ENCODE measurements at places on chromosomes 3 and 15.

GRCh38 chr3:114584734-114585371 is 291.0 kb downstream of the TIGIT start:
- no peak for DNase-seq

- DNase-seq, result no peak
These were observed 71.5 kb downstream of the GSK3B start for GRCh38 chr3:120022729-120023128.

GRCh38 chr15:71201477-71201876 is 86.2 kb downstream of the THSD4 start:
- DNase-seq, result peak; percentile 82

- no peak for DNase-seq
These were observed 278.0 kb downstream of the UBE2E2 start for GRCh38 chr3:23481011-23481615.

DNA sequence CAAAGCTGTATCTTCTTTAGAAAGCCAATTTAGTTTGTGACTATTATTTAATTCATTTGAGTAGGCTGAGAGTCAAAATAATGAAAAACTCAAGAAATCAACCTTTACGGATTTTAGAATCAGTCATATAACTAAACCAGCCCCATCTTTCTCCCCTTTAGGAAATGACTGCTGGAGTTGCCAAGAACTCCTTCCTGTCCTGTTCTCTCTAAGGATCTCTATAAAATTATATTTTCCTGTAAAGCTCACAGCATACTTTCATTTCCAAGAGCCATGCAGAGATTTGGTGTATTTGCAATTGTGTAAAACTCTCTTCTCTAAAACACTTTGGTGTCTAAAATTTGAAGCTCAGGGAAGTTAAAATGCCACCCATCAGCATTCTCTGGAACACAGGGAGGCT is 323.4 kb upstream of the GBE1 start:
- no peak for DNase-seq

DNA sequence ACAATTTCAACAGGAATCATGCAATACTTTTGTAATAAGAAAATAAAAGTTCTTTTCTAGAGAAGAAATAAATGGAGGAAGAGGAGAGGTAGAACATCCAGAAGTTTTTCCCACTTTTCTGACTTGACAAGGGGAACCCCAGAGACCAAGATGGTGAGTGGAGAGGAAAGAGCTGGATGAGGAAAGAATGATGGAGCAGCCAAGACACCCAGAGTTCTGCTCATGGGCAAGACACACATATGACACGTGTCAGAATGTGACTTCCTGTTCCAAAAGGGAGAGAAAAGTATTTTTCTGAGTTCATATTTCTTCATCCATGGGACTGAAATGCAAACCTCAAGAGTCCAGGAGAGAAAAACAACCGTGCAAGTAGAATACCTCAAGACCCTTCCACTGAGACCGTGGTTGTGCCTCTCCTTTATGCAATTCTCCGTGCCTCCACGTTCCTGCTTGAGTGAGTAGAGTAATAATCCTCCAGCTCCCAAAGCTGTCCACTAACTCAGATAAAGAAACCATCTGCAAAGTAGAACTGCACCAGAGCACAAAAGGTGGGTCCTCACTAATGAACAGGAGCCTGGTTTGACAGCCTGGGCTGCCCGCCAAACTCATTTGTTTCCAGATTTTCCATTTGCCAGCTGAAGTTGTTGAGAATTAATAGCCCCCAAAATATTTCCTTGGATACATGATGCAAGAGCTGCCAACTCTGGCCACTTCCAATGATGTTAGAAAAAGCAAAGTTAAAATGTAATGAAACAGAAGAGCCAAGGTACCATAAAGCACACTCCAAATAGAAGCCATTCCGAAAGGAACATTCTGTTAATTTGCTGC is 272.6 kb upstream of the IGF1R start:
- no peak for DNase-seq
